Sigmoid colon (tissue), 7 donors: ENCODE measurements at places on chromosomes 6 and 20. TPM values are rescaled to one million over a fixed set of nuclear protein-coding genes. Genes with fewer than 3 reads are reported as not detected.
A peak's percentile ranks its signal among the peaks of the same experiment; 100 is the strongest.

GRCh38 chr6:84086545-84087429 is 53.2 kb downstream of the MRAP2 start:
- no peak for DNase-seq

- DNase-seq, result no peak
Observed at GRCh38 chr6:149060300-149060984, 257.1 kb upstream of the TAB2 start.

GRCh38 chr6:159692303-159693127 is 526 bp downstream of the SOD2 start:
- peak; percentile 80 for DNase-seq

DNA sequence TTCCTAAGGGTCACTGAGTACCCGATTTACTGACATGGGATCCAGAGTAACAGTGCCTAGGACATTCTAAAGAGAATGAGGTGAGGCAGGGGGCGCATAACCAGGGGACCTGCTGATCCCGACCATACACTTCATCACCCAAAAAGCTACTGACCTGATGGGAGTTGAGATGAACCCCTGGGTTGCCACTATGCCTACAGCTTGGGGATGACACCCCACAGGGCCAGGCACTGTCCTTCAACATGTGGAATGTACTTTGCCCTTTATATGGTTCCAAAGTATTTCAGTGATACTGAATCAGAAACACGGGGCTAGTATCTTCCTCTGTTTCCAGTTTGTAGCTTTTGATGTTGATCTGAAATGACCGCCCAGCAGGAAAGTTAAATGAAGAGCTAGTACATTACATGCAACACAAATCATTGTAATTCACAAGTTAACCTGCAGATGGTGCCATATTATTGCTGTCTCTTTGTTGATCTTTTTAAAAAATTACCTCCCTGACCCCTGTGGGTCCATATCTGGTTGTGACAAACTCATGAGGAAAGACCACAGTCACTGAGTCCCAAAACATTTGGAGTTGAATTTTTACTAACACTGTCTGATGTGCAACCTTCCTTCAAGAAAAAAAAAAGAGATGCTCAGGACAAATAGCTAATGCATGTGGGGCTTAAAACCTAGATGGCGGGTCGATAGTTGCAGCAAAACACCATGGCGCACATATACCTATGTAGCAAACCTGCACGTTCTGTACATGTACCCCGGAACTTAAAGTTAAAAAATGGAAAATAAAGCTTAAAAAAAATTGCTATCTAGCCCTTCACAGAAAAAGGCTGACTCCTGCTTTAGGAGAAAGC is 42.7 kb upstream of the GCNT2 start:
- DNase-seq, result no peak

DNA sequence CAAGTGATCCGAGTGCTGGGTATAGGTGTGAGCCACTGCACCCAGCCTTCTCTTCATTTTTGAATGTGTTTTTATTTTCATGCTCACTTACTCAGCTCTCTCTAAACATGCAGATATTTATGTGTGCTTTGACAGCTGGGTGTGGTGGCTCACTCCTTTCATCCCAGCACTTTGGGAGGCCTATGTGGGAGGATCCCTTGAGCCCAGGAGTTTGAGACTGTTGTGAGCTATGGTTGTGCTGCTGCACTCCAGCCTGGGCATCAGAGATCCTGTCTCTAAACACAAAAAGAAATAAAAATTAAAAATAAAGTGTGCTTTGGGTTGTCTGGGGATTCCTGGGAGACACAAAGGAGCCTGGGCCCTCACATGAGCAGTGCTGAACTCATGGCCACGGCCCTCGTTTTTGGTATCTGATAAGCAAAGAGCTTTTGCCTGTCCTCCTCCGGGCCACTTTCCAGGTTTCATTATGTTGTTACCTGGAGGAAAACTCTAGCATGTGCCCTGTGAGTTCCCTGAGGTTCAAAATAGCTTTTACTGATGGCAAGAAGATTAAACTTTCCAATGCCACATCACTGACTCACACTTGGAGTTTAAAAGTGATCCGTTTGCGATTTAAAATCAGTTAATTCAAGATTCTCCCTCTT is 78.5 kb downstream of the CD164 start:
- DNase-seq, result no peak

- no peak for DNase-seq
Observed at GRCh38 chr6:15661853-15662325, 939 bp downstream of the DTNBP1 start.

Gene EYS
- total RNA-seq, result not detected

Gene BMP2
- 2.9 TPM for total RNA-seq

Gene PDE10A
- 7.4 TPM for total RNA-seq
